ENCODE measurements at places on chromosomes 4 and X. TPM values are rescaled to one million over a fixed set of nuclear protein-coding genes. Genes with fewer than 3 reads are reported as not detected.

GRCh38 chrX:129523079-129523911 lies at the start of gene SMARCA1:
Gene SMARCA1, minus strand, starts transcription at chrX:129523490. Its CDS starts 120 bp downstream, at chrX:129523370.
- peak; percentile 93 for DNase-seq

DNA sequence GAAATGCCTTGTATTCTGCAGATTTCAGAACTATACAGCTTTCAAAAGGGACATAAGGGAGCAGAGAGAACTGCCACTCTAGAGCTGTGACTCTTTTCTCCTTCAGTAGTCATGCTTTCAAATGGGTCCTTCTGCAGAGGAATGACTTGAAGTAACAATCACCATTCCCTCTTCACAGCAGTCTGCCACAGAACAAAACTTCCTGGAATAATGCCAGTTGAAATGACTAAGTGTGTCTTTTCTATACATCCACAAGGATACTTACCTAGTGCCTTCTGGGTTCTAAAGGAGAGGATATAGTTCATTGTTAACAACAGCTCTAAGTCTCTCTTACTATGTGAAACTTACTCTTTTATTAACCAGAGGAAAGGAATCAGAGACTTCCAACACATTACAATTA lies 515.4 kb upstream of the ATOH1 start:
- no peak for DNase-seq

DNA sequence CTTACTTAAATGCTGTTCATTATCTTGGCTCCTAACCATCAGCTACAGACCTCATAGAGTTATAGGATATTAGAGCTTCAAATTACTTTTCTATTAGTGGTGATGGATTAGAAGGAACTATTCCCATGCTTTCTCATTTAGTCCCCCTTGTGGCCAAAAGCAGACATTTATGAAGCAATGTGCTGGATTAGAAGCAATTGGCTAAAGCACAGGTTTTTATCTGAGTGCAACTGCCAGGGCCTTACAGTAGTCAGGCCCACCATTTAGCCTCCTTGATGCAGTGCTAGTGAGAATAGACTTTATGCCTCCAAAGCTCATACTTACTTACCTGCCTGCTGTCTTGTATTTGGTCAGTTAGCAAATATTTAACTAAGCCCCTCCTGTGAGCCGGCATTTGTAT lies 93.0 kb downstream of the TSPAN7 start:
- no peak for DNase-seq

DNA sequence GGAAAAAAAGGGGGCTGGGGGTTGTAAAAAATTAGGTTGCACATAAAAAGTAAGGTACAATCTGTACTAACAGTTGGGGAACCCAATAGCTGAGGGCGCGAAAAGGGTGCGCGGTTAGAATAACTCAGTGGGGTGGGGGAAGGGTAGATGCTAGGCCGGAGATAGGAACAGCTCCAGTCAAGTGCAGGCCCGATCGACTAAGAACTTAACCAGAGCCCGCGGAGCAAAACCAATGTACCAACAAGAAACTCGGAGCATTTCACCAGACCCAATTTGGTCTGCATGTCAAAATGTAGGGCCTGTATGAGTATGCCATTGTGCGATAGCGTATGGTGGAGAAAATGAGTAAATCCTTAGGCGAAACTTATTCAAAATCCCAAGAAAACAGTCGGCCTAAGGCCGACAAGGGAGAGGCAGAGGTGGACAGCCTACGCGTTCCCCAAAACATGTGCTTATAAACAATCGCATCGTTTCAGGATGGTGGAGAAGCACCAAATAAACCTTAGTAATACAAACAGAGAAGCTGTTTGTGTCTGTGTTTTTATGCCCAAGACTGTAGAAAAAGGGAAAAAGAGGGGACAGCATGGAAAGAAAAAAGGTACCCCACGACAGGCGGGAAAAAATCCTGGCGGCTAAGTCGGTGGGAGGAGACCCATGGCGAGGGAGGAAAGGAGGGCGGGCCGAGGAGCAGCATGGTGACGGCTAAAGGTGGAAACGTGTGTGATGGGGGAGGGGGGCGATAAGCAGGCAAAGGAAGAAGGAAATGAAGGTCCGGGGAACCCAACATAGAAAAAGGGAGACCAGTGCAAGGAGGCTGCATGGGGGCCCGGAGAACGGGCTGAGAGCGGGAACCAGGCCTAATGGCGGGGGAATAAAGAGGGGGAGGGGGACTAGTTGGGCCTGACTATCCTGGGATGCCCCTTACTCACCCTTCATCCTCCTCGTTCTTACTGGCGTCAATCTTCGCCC lies 990 bp downstream of the HNRNPD start:
- peak; percentile 88 for DNase-seq

DNA sequence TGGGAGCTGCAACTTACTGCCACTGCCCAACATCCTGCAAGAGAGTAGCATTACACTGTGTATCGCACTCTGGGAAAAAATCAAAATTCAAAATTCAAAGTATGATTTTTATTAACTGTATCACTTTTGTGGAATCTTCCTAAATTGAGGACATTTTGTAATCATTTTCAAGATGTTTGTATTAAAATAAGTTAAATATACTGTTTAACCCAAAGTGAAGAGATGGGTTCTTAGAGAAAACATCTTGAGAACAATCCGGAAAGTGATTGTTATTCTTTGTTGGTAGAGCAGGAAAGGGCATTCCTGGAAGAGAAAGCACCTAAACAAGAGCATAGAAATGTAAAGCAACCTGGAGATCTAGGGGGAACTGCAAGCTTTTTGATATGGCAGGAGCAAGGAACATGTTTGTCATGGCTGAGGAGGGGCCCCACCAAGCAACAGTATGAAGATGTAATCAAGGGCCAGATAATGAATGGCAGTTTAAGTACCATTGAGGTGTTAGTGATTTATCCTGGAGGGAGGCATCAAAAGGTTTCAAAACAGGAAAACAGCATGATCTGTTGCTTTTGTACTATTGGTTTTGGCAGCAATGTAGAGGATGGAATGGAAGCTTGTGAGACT lies 14.1 kb upstream of the SEC24D start:
- DNase-seq, result no peak

DNA sequence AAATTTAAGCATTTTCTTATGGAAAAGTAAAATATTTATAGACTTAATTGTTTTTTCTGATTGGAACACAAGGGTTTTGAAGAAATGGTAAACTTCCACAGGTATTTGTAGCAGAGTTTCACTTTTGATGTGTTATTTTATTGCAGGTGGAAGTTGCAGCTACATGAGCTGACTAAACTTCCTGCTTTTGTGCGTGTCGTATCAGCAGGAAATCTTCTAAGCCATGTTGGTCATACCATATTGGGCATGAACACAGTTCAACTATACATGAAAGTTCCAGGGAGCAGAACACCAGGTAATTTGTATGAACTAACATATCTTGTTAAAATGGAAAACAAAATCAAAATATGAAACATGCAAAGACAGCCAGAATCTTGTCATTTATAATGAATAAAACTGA lies 117.4 kb downstream of the DIPK2B start:
- no peak for DNase-seq

OPN1LW gene
- total RNA-seq, result not detected

ENPP6 gene
- total RNA-seq, result not detected

Data from osteoblast (primary cell).